HS-5 (cell line): ENCODE measurements at places on chromosomes 1 and 21.

- no peak for DNase-seq
Observed at GRCh38 chr1:243323491-243323890, 67.7 kb downstream of the SDCCAG8 start.

DNA sequence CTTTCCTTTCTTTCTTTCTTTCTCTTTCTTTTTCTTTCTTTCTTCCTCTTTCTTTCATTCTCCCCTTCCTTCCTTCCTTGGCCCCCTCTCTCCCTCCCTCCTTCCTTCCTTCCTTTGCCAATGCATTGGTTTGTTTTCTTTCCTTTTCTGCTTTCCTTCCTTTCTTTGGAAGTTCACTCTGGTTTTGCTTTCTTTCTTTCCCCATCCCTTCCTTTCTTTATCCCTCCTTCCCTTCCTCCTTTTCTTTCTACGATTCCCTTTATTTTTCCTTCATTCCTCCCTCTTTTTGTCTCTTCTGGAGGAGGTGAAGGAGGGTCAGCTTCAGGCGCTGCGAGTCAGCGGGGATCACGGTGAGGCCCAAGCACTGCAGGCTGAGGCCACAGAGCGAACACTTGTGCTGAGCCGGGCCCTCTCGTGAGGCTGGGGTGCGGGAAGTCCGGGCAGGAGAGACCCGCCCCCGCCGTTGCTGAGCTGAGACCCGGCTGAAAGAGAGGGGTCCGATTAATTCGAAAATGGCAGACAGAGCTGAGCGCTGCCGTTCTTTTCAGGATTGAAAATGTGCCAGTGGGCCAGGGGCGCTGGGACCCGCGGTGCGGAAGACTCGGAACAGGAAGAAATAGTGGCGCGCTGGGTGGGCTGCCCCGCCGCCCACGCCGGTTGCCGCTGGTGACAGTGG is 1.5 kb downstream of the SIM2 start:
- no peak for DNase-seq

GRCh38 chr1:7259955-7260354 is 474.7 kb downstream of the CAMTA1 start:
- DNase-seq, result no peak

DNA sequence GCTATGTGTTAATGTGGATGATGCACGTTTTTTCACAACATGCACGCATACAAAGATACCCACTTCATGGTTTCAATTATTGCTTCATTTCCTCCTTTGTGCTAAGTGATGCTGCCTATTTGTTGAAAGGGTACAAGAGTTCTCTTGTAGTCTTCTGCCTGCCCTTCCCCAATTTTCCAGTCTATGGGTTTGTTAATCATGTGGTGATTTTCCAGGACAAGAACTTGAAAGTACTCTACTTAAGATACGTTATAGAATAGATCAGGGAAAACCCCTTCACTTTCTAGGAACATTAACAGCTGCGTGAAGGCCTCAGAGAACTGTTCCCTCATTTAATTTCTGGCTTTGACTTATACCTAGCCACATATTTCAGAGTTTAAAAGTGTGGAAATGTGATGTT is 52.1 kb upstream of the SLC44A3 start:
- DNase-seq, result no peak

GRCh38 chr1:219837274-219837993 is 90.9 kb downstream of the SLC30A10 start:
- DNase-seq, result peak; percentile 18

- DNase-seq, result peak; percentile 64
Observed at GRCh38 chr1:205775015-205775716, at the start of gene RAB29. Gene RAB29 (minus strand): TSS chr1:205775482. CDS start chr1:205774956, 526 bp downstream.

- no peak for DNase-seq
Observed at GRCh38 chr1:229258757-229259060, 12.2 kb upstream of the RAB4A start.

DNA sequence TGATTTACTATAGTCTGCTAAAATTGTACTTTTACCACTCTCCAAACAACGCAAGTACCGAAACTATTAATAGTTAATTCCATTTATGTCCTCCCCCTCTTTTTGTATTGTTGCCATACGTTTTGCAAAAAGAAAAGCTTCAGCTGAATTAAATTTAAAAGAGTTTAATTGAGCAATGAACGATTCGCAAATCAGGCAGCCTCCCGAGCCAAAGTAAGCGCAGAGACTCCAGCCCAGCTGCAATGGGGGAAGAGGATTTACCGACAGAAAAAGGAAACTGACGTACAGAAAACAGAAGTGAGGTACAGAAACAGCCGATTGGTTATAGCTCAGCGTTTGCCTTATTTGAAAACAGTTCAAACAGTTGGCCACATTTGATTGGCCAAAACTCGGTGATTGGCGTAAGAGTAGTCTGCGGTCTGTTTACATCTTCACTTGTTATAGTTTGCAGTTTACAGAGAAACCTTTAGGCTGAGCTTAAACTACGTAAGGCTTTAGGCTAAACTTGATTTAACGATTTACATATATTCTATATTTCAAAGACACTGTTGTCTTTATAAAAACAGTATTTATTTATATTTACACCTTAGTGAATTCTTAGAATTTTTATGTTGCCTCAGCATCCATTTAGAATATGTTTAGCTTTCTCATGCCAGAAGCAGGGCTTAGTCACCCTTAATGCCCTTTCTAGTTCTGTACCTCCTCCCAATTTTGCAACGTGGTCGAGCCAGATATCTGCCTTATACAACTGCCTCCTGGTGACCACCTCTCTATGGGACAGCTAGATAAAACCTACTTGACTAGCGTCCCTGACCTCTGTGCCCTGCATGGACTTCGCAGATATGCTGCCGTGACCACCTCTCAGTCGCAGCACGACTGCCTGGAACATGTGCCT is 23.8 kb downstream of the CR1 start:
- DNase-seq, result no peak
